ENCODE measurements at places on chromosomes 2 and 18.

GRCh38 chr2:238263204-238264071 is 23.6 kb upstream of the HES6 start:
- peak; percentile 28 for DNase-seq

GRCh38 chr2:26618611-26619010 is 22.6 kb downstream of the CIB4 start:
- no peak for DNase-seq

- no peak for DNase-seq
Observed at GRCh38 chr2:25817006-25817405, 61.3 kb downstream of the ASXL2 start.

DNA sequence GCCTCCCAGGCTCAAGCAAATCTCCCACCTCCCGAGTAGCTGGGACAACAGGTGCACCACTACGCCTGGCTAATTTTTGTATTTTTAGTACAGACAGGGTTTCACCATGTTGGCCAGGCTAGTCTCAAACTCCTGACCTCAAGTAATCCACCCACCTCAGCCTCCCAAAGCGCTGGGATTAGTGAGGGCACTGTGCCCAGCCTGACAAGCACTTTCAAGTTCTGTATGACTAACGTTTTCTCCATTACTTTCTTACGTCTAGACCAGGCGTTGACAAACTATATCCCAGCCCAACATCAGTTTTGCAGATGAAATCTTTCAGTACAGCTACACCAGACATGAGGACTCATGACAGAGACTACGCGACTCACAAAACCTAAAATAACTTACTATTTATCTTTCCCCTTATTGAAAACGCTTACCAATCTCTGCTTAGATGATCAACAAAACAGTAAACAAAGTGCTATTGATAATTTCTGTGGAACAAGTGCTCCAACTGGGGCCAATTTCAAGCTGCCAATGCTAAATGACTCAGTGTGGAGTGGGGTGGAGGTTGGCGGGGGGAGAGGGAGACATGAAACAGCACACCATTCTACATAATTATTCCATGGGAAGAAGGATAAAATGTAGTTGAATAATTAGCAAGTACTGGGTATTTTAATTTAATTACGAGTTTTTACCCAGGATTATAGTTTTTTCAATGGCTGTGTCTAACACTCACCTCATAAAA is 59.1 kb downstream of the SAP130 start:
- no peak for DNase-seq

DNA sequence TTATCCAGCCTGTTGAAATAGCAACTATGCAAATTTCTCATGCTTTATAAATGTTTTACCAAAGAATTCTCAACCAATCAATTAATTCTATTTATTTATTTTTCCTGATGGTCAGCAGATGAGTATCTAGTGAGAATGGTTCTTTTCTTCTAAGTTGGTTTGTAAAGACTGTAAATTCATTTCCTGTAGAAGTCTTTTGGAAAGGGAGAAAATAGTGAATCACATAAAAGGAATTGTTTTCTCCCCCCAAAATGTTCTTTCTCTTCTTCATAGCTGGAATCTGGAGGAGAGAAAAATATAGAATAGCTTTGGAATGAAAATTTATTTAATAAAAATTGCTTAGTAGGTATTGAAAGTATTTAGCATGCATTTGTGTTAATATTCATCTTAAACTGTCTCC is 836.1 kb upstream of the ZEB2 start:
- no peak for DNase-seq

DNA sequence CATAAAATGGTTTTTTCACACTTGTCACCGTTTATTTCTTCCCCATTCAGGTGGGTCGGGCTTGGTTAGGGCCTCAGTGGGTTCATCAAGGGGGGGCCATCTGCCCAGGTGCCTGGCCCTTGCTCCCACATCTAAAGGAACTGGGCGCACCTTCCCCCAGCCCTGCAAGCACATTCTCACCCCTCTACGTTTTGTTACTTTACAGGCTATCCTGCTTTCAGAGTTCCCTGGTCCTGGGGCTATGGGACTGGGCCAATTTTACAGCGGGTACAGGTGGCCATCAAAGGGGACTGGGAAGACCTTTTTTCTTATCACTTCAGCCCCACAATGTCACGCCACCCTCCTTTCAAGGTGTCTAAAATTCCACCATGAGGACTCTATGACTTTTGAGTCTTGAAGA is 71.8 kb upstream of the HAAO start:
- no peak for DNase-seq
